ENCODE measurements at places on chromosomes 7 and 10. TPM values are rescaled to one million over a fixed set of nuclear protein-coding genes. Genes with fewer than 3 reads are reported as not detected.
A peak's percentile ranks its signal among the peaks of the same experiment; 100 is the strongest.

CHST15 gene
- total RNA-seq = 69.2 TPM

DNA sequence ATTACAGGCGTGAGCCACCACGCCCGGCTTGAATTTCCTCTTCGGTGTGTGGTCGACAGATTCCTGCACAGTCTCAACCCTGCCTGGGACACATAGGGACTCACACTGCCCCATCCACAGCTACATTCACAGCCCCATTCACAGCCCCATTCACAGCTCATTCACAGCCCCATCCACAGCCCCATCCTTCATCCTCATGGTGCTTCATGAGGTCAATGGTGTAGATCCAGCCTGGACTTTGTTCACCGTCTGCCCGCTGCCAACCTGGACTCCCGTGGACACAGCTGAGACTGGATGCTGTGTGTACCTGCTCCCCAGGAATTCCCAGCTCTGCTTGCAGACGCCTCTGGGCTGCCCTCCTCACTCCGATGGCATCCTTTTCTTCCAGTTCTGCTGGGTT is 5.2 kb downstream of the IDI2 start:
- H3K4me3 ChIP-seq = no peak overlapping the region
- no peaks in the 10 kb centered on the region for H3K27me3 ChIP-seq
- DNase-seq = peak; percentile 90

DNA sequence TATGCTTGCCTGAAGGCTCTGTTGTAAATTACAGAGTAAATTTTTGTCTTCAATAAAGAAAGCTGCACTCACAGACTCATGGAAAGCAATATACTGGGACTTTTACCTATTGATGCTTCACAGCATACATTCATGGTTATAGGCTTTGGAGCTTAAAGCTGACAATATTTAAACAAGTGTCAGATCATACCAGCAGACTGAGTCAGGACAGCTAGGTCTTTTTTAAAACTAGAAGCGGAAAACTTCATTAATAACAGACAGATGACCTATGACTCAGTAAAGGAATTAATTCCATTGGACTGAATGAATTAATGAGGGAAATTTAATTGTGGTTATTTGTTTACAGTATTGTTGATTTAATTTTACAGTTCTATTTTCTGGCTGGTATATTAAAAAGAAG is 165.8 kb upstream of the DGKB start:
- DNase-seq = no peak
- no peaks in the 10 kb centered on the region for H3K4me1 ChIP-seq
- no peak overlapping the region for H3K4me3 ChIP-seq

DNA sequence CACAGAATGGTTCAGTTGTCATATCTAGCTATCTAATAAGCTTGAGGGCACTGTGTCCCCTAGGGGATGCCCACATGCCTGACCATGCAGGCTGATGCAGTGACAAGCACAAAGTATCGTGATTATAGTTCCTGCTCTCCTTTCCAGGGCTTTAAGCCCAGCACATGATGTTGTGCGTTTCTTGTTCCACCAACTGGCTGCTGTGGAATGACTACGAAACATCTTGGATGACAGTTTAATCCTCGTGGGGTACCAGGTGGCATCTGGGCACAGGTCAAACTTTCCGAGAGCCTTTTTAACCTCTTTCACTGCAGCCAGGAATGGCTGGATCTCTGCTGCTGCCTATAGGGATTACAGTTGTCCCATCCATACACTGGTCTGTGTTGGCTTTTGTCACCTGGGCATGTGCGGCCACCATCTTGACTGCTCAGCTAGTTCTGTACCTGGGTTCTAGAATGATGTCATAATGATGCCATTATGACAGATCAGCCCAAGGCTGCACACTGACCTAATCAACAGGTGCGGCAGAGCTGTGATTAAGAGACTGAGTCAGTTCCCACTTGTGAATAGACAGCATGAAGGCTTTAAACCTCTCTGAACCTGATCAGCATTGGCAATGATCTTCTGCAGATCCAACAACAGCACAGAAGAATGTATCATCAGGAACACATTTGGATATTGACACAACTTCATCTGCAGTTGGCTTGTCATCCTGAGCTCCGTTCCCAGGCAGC is 144.1 kb downstream of the DLG5 start:
- no peak overlapping the region for H3K27ac ChIP-seq
- H3K4me1 ChIP-seq = no peaks in the 10 kb centered on the region
- no peaks in the 10 kb centered on the region for H3K27me3 ChIP-seq
- no peak overlapping the region for H3K4me3 ChIP-seq
- no peaks in the 10 kb centered on the region for H3K36me3 ChIP-seq

DNA sequence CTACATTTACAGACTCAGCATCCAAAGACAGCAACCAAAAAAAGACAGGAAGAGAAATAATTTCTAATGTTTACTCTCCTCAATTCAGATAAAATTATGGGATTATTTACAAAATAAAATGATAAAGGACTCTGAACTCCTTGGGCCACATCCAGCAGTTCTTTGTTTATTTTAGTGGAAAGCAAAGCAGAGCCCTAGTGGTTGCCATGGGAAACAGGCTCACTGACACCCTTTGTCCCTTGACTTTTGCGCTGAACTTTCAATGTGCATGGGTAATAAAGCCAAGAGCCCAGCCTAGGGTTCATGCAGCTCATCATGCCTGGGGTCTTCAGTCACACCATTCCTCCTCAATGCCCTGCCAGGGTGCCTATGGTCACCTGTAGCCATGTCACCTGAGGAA is 442.6 kb upstream of the IGFBP3 start:
- no peak for DNase-seq
- no peaks in the 10 kb centered on the region for H3K27me3 ChIP-seq
- H3K4me1 ChIP-seq = no peaks in the 10 kb centered on the region
- no peak overlapping the region for H3K4me3 ChIP-seq
- H3K27ac ChIP-seq = no peak overlapping the region

DNA sequence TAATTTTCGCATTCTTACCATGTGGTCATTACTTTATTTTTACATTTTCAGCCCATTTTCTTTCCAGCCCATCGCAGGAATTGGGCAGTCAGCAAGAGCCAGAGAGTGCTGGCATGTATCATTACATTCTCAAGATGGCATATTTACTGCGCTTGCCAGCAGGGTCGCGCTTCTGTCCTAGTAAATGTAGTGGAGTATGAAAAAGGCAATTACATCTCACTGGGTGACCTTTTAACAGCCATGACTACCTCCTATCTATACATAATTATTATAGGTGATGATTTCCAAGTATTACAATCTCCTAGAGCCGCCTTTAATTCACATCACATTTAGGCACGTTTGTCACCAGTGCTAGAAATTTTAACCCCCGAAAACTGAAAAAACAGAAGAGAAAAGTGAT is 433.7 kb upstream of the MGMT start:
- peaks cover 91% of the 10 kb centered on the region for H3K27me3 ChIP-seq
- H3K27ac ChIP-seq = no peak overlapping the region
- no peaks in the 10 kb centered on the region for H3K4me1 ChIP-seq
- DNase-seq = peak; percentile 64

Data from esophagus muscularis mucosa (tissue), 4 donors.